ENCODE measurements at places on chromosomes 12 and 14.

GRCh38 chr14:34741840-34742239, 27.4 kb upstream of the CFL2 start:
- DNase-seq = no peak

DNA sequence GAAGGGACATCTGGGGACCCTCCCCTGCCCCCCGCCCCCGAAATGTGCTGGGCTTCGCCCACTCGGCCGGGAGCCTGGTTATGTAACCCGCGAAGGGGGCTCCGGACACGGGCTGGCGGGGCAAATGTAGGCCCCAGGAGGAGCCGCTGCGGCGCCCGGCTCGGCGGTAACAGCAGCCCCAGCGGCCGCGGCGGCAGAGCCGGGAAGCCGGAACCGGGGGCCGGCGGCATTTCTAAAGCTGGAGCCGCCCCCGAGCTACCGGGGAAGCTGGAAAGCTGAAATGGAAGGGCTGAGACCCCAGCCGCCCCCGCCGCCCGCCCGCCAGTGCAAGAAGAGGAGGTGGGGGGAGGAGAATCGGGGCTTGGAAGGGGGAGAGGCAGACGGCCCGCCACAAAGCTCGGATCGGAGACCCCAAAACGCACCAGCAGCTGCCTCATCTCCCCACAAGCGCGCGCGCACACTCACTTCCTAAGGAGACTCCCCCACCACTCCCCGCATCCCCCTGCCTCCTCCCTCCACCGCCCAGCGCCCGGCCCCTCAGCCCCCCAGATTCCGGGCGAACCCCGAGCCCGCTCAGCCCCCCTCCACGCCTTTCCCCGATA, 1.5 kb downstream of the KDM2B start:
- peak; percentile 18 for DNase-seq

GRCh38 chr12:123070267-123071081, 80.4 kb downstream of the PITPNM2 start:
- DNase-seq = no peak

DNA sequence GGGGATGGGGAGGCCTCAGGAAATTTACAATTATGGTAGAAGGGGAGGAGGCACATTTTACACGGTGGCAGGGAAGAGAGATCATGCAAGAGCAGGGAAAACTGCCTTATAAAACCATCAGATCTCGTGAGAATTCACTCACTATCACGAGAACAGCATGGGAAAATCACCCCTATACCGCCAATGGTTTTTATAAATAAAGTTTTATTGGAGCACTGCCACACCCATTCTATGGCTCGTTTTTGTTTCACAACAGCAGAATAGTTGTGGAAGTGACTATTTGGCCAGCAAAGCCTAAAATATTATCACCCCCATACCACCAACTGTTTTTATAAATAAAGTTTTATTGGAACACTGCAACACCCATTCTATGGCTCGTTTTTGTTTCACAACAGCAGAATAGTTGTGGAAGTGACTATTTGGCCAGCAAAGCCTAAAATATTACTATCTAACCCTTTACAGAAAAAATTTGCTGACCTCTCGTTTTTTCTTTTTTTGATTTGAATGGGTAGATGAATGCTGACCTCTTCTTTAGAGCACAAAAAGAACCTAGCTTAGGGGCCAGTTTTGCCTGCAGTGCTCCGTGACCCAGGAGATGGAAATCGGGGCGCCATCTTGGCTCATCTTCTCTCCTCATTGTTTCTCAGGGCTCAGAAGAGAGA, 77.3 kb upstream of the RIN3 start:
- DNase-seq = no peak

DNA sequence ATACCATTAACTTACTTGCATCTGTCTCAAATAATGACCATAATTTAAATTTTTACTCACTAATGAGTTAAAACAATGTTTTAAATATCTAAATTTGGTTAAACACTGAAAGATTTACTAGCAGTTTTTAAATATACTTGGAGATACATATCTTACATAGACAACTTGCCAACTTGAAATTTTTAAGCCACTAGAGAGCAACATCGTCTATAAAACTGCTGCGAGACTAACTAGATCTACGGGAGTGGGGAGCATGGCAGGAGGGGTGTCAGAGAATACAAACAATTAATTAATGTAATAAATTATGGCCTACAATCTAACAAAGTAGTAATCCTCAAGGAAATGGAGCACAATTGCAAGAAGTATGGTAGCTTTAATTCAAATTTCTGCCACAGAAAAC, 120.4 kb downstream of the LRRIQ1 start:
- no peak for DNase-seq

DNA sequence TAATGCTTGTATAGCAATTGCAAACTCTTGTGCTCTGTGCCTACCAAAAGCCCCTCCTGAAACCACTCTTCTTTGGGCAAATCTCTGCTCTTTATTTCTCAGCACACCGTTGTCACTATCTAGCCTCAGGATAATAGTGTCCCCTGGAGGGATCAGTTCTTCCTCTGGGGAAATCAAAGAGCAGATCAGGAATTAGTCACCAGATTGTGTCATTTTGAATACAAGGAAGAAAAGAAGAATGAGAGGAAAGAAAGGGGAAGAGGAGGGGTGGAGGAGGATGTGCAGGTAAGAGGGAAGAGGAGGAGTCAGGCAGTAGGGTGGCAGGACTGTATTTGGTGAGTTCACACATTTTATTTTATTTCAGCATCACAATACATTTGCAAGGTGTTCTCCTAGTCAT, 256.4 kb downstream of the GRIN2B start:
- DNase-seq = no peak

- DNase-seq = no peak
Observed at GRCh38 chr12:104095289-104095688, 31.0 kb downstream of the HCFC2 start.

- no peak for DNase-seq
Observed at GRCh38 chr12:51017452-51017851, 8.7 kb downstream of the SLC11A2 start.

- DNase-seq = no peak
Observed at GRCh38 chr14:95381726-95382125, 62.0 kb upstream of the CLMN start.

DNA sequence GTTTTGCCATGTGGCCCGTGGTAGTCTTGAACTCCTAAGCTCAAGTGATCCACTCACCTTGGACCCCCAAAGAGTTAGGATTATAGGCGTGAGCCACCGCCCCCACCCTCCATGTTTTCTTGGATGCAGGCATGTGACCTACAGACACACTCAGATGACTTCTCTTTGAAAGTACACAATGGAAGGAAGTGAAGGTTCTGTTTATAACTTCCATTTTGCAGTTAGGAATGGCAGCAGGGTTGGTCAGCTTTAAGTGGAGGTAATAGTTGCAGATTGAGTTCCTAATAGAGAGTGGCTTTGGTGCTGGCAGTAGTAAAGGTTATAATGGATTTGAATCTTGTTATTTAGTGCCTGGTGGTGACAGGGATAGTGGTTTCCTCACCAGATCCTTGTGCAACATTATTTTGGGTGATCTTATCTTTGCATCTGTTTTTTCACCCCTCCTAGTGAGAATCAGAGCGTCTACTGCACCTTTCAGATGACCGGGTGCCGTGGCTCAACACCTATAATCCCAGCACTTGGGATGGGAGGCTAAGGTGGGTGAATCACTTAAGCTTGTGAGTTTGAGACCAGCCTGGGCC, 15.3 kb downstream of the LARP4 start:
- DNase-seq = no peak

- DNase-seq = no peak
Observed at GRCh38 chr12:100199023-100199346, 1.6 kb upstream of the ACTR6 start.

Data from activated T-helper 1 cell treated with Interleukin-2 at 50 U/mL for 16 hours (primary cell).